Esophagus mucosa (tissue), 1 donor: ENCODE measurements at places on chromosomes 1 and 21. TPM values are rescaled to one million over a fixed set of nuclear protein-coding genes. Genes with fewer than 3 reads are reported as not detected.

Gene CTPS1
- 24.0 TPM for total RNA-seq

Gene CTSS
- total RNA-seq, result 19.6 TPM

Gene GJA9
- total RNA-seq, result 0.44 TPM

DNA sequence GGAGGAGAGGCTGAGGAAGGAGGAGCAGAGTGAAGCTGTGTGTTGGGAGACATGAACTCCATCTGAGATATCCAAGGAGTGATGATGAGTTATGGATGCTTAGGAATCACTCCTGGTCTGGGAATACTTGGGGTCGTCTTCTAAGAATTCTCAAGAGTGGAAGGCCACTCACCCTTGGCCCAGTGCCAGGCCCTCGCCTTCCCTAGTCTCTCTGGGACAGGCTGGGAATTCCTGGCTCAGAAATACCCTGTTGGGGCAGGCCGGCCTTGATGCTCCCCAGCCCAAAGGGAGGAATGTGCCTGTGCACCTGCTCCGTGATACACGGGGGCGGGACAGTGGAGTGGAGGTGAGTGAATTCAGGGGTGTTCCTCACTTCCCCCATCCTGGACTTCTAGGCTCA lies 12.6 kb upstream of the LMNA start:
- ATAC-seq, result no peak

- no peak for ATAC-seq
Observed at GRCh38 chr1:201655910-201656309, 117.0 kb downstream of the NAV1 start.

GRCh38 chr1:231183639-231184590 lies 22.1 kb downstream of the TRIM67 start:
- ATAC-seq, result peak; percentile 71
